Adrenal gland (tissue), 19 donors: ENCODE measurements at places on chromosomes 6 and 20. TPM values are rescaled to one million over a fixed set of nuclear protein-coding genes. Genes with fewer than 3 reads are reported as not detected.

The RHAG gene
- total RNA-seq = not detected

The SERAC1 gene
- 17.5 TPM for total RNA-seq

GRCh38 chr20:2806351-2806701, 5.9 kb upstream of the CPXM1 start:
- DNase-seq = no peak

- DNase-seq = no peak
Measured at GRCh38 chr6:19121521-19121920, 715.6 kb upstream of the ID4 start.

DNA sequence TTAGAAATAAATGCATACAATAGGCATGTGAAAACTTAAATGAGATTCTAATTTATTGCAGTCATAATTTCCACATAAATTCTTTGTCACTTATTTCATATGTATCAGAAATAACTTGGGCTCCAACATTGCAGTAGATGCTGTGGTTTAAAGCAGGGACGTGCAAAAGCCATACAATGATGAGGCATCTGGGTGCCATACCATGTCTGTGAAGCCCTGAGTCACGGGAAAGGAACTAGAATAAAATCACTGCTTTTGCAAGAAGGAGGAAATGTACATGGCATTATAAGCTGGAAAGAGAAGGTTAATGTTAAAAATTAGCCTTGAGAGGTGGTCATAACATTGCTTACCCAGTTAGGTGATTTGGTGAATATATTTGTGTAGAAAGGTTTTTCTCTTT, 180.4 kb downstream of the SASH1 start:
- no peak for DNase-seq

- no peak for DNase-seq
Measured at GRCh38 chr6:139703780-139704179, 329.3 kb upstream of the CITED2 start.

DNA sequence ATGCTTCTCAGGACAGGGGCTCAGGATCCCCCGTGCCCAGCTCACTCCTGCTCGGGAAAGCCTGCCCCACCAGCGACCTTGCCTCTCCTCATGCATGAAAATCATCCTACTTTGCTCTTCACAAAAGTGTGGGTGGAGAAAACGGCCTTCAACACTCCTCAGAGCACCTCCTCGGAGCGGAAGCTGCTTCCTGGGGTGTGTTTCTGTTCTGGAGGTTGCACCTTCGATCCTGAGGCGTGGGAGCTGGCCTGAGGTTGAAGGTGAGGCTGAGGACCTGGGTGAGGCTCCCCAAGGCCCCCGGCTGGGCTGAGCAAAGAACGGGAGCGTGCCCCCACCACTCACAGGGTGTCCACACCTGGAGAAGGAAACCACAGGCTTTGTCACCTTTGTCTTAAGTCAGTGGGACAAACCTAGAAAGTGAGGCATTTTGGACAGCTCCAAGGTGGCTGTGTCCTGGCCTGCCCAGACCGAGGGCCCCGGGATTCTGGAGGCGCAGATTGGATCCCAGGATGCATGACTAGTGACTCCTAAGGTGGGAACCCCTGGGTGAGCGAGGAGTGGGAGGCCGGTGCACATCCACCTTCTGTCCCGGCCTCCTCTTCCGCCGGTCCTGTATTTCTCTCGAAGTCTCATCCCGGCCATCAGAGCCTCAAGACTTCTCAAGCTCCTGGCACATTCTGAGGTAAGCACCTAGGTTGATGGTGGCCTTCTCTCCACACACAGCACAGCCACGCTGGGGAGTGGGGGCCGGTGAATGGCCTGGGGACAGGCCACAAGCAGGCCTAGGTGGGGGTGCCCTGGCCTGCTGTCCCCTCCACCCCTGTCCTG, 104.7 kb downstream of the TMEM242 start:
- DNase-seq = no peak

- DNase-seq = peak; percentile 13
Measured at GRCh38 chr6:119112812-119113530, 34.5 kb upstream of the FAM184A start.
